ENCODE measurements at places on chromosomes 12 and 14. TPM values are rescaled to one million over a fixed set of nuclear protein-coding genes. Genes with fewer than 3 reads are reported as not detected.

Gene NEDD8
- total RNA-seq, result 158 TPM

Gene TNFAIP2
- 2.9 TPM for total RNA-seq

Gene TTC7B
- 43.2 TPM for total RNA-seq

Gene P2RX2
- total RNA-seq, result not detected

Gene ATF7IP
- 71.1 TPM for total RNA-seq

DNA sequence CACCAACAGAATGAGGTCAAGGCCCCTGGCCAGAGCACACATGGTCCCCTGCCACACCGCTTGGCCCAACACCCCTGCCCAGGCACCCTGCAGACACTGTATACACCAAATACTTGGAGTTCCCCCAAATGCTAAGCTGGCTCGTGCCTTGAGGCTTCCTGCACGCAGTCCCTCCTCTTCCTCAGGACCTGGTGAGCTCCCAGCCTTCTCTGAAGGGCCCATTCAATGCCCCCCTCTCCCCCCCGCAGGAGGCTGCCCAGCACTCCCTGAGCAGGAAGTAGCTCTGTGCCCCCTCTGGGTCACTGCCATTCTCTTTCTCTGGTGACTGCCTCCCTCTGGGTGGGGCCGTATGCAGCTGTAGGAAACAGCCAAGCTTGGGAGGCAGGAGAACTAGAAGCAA lies 75.3 kb downstream of the ITPK1 start:
- H3K27me3 ChIP-seq, result no peaks in the 10 kb centered on the region
- H3K36me3 ChIP-seq, result no peaks in the 10 kb centered on the region
- peak overlapping the region; percentile 41 for H3K27ac ChIP-seq
- DNase-seq, result no peak
- peaks cover 77% of the 10 kb centered on the region for H3K4me1 ChIP-seq

DNA sequence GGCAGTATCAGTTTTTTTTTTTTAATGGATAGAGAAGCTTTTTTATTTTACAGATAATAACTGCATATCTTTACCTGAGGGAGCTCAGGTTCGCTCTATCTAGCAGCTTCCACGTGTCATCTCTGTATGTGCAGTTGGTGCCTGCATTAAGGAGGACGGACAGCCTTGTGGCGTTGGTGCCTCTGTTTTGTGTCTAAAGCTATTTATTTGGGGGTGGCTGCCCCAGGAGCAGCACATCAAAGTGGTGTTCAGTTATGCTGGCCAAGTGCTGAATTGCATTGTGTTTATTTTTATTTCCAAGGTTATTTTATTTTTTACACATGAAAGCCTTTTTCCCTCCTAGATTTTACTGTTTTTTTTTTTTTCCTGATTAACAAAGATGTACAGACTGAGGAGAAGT lies 59.7 kb downstream of the RASSF3 start:
- no peak for DNase-seq
- H3K27me3 ChIP-seq, result no peaks in the 10 kb centered on the region
- H3K27ac ChIP-seq, result peak overlapping the region; percentile 36

- DNase-seq, result no peak
- H3K27me3 ChIP-seq, result no peaks in the 10 kb centered on the region
- peaks cover 44% of the 10 kb centered on the region for H3K4me1 ChIP-seq
- no peak overlapping the region for H3K4me3 ChIP-seq
- peaks cover 4% of the 10 kb centered on the region for H3K36me3 ChIP-seq
These were observed 8.5 kb downstream of the SLC38A1 start for GRCh38 chr12:46260124-46260912.

GRCh38 chr14:68487805-68488590 lies 304.9 kb downstream of the ZFP36L1 start:
- no peak overlapping the region for H3K27ac ChIP-seq
- peaks cover 14% of the 10 kb centered on the region for H3K4me1 ChIP-seq
- no peak for DNase-seq
- no peak overlapping the region for H3K4me3 ChIP-seq

- no peak for DNase-seq
- H3K4me1 ChIP-seq, result peaks cover 13% of the 10 kb centered on the region
- H3K27me3 ChIP-seq, result peaks cover 5% of the 10 kb centered on the region
These were observed 2.8 kb downstream of the KIF21A start for GRCh38 chr12:39440101-39440500.

- no peak overlapping the region for H3K4me3 ChIP-seq
- H3K27me3 ChIP-seq, result no peaks in the 10 kb centered on the region
- H3K4me1 ChIP-seq, result no peaks in the 10 kb centered on the region
- H3K27ac ChIP-seq, result no peak overlapping the region
These were observed 319.8 kb downstream of the ALG10 start for GRCh38 chr12:34342048-34342447.

DNA sequence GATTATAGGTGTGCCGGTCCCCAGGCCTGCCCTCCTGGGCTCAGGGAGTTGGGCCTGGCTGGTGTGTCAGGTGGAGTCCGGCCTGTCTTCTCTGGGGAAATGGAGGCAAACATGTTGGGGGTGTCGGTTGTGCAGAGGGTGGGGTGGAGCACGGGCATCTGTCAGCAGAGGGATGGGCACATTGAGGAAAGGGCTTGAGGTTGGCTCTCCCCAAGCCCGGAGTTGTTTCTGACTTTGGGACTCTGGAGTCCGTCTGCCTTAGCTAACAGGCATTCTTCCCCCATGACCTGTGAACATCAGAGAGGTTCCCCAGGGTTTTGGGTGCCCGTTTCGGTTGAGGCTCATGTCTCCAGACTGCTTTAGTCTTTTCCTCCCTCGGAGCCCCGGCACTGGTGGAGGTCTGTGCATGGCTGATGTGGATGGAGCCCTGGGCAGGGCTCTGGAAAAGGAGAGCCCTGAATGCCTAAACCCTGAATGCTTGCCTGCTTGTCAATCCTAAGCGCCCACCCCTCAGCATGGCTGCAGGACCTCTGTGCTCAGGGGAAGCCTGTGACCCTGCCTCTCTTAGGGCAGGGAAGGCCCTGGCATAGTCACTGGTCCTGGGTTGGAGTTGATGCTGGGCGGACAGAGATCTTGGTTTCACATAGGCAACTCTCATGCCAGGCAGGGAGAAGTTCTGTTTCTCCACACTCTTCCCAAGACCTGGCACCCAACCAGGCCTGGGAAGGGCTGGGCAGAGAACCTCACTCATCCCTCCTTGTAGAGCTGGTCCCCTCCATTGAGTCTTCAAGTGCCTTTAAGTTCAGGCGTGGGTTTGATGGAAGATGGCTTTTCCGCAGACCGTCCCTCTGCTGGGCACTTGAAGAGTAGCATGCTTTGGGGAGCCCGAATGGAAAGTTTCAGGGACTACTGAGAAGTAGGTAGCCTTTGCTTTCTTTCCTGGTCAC lies 12.9 kb downstream of the NYNRIN start:
- no peak for DNase-seq
- H3K4me3 ChIP-seq, result no peak overlapping the region
- no peak overlapping the region for H3K27ac ChIP-seq

DNA sequence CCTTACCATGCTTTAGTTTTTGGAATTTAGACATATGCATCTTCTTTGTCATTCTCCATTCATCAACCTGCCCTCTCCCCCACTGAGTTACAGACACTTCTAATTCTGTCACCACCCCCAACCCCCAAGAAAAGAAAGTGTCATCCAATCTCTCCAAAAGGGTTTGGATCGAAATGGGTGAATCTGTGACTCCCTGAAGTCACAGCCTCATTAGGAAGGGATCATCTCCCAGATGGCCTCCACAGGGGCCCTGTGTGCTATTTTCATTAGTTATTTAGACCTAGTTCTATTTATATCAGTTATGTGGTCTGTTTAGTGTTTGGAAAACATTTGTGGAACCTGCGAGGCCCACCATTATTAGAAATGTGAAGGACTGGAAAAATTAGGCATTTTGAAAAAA lies 191.0 kb upstream of the ATP2B1 start:
- no peak for DNase-seq
- H3K27me3 ChIP-seq, result no peaks in the 10 kb centered on the region
- peaks cover 14% of the 10 kb centered on the region for H3K4me1 ChIP-seq
- H3K4me3 ChIP-seq, result no peak overlapping the region
- H3K27ac ChIP-seq, result peak overlapping the region; percentile 18

DNA sequence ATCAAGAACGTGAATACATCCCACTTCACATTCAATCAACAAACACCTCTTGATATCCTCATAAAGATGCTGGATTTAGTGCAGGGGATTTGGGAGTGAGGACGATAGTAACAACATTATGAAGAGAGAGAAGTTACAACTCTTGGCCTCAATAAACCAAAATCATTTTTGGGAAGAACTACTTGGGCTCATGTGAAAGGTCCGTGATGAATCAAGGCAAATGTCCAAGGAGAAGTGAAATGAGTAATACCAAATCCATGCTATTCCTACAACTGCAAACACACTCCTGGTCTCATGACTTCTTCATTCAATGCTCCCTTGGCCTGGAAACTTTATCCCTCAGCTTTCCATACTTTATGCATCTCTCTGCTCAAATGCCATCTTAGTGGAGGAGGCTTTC lies 162.0 kb upstream of the LMNTD1 start:
- no peak overlapping the region for H3K4me3 ChIP-seq
- H3K27ac ChIP-seq, result no peak overlapping the region
- H3K36me3 ChIP-seq, result no peaks in the 10 kb centered on the region
- DNase-seq, result no peak
- H3K4me1 ChIP-seq, result peaks cover 6% of the 10 kb centered on the region

DNA sequence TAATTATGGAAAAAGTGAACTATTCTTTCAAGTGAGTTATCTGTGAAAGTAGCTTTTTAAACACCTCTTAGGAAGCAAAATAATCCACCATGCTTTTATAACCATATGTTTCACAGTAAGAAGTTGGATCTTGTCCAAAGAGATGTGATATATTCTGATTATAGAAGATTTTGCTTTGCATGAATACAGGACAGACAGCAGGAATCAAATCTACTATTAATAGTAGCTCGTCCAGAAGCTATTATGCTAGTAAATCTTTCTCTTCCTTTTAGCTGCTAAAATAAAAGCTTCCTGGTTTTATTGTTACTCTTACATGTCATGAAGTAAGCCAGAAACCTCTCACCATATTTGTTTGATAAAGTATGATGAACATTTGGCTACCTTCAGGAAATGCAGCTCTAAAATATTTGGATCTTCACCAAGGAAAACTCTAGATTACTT lies 257.0 kb downstream of the IPO8 start:
- peaks cover 28% of the 10 kb centered on the region for H3K27me3 ChIP-seq
- H3K27ac ChIP-seq, result no peak overlapping the region
- no peak overlapping the region for H3K4me3 ChIP-seq
- no peak for DNase-seq

- no peak overlapping the region for H3K27ac ChIP-seq
- no peak overlapping the region for H3K4me3 ChIP-seq
- H3K4me1 ChIP-seq, result no peaks in the 10 kb centered on the region
- no peaks in the 10 kb centered on the region for H3K36me3 ChIP-seq
These were observed 12.5 kb downstream of the RFX4 start for GRCh38 chr12:106595268-106595667.

GRCh38 chr14:54147282-54147681 lies 190.7 kb upstream of the BMP4 start:
- DNase-seq, result no peak
- H3K4me1 ChIP-seq, result peaks cover 3% of the 10 kb centered on the region
- no peak overlapping the region for H3K27ac ChIP-seq
- H3K27me3 ChIP-seq, result no peaks in the 10 kb centered on the region
- no peak overlapping the region for H3K4me3 ChIP-seq
- H3K36me3 ChIP-seq, result peaks cover 4% of the 10 kb centered on the region

- no peak overlapping the region for H3K4me3 ChIP-seq
- no peaks in the 10 kb centered on the region for H3K27me3 ChIP-seq
- peaks cover 16% of the 10 kb centered on the region for H3K4me1 ChIP-seq
- peaks cover 6% of the 10 kb centered on the region for H3K36me3 ChIP-seq
These were observed 181.0 kb upstream of the RGS6 start for GRCh38 chr14:71751264-71751663.

DNA sequence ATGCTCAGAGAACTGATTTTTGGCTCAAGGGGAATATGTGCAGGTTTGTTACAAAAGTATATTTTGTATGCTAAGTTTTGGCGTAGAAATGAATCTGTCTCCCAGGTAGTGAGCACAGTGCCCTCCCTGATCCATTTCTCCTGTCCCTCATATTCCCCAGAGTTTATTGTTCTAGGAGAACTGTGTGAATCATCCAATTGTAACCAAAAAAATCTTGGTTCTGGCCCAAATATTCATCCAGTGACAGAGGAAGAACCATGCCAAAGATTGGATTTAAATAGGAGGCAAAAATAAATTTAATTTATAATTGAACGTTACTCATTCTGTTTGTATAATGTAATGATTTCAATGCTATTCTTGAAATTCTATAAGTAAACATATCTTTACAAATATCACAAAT lies 4.8 kb downstream of the CATSPERB start:
- H3K4me3 ChIP-seq, result no peak overlapping the region
- no peaks in the 10 kb centered on the region for H3K4me1 ChIP-seq
- no peak for DNase-seq
- H3K27me3 ChIP-seq, result peaks cover 19% of the 10 kb centered on the region

Measured in osteocyte (in vitro differentiated cells).